Activated T-cell treated with anti-CD3 and anti-CD28 coated beads for 24 hours (primary cell): ENCODE measurements at places on chromosomes 1 and 21.

DNA sequence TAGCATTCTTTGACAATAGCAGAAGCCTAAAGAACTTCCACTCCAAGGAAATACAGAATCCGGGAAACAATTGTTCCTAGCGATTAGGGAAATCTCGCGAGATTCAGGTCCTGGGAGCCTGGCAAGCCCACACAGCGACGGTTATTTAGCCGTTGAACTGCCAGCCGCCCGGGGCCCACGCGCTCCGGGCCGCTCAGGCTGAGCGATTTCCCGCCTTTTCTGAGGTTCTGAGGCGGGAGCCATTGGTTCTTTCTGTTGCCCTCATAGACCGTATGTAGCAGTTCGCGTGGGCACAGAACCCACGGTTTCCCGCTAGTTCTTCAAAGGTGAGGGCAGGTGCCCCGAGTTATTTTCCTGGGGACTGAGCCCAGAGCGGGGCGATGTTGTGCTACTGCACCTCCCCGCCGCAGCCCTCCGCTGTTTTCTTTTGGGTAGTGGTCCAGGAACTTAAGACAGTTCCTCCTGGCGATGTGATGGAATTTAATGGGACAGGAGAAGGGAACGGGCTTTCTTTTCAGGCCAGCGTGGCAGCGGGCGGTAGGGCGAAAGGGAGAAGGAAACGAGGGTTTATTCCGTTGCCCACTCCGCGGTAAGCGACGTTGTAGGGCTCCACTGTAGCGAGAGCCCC lies at the start of gene SYCP1:
Gene SYCP1 (plus strand): TSS at position 171 of the 628 bp plus-strand sequence. CDS start 602 bp downstream, outside the sequence.
- DNase-seq: no peak

DNA sequence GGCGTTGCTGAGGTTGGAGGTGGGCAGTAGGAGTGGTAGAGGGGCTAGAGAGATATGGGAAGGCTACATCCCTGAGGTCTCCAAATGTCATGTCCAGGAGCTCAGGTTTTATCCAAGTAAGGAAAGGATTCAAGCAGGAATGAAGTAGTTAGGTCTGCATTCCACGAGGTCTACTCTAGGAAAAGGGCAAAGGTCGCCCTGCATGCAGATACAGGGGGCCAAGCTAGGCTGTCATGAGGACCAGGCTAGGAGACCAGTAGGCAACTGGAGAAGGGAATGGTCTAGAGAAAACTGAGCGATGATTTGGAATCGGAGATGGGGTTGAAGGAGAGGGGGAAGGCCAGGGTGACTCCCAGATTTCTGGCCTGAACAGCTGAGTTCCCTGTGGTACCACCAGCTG lies 48.7 kb downstream of the IRF2BP2 start:
- DNase-seq: no peak

- DNase-seq: no peak
Measured at GRCh38 chr1:109877317-109877771, 33.3 kb upstream of the CSF1 start.

DNA sequence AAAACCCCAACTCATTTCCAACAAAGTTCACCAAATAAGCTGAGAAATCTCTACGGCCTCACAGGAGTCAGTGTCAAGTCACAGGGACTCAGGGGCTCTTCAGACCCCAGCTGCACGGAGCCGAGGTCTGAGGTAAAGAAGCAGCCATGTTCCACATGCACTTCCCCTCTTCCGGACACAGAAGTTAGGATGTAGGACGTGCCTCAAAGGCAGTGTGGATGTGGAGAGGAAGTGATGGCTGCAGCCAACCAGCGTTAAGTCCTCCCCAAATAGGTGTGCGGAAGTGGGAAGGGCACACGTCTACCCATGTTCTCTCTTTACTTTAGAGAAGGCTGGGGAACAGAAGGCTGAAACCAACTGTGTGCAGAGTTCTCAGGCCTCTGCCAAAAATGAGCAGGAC lies 14.6 kb upstream of the NCF2 start:
- no peak for DNase-seq

DNA sequence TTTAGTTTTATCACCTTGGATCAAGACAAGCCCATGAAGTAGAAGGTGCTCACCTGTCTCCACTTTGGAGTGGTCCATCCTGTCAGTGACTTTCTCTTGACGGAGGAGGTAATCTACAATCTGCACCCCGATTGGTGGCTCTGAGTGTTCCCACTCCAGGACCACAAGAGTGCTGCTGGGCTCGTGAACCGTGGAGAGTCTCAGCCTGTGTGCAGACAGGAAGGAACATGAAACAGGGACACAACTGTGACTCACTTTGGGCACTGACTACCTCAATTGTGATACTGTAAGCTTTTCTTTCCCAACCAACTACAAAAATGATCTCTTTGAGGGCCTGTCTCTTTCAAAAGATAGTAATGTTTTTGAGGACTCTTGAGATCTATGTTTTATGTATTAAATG lies 280.2 kb downstream of the ASTN1 start:
- no peak for DNase-seq

DNA sequence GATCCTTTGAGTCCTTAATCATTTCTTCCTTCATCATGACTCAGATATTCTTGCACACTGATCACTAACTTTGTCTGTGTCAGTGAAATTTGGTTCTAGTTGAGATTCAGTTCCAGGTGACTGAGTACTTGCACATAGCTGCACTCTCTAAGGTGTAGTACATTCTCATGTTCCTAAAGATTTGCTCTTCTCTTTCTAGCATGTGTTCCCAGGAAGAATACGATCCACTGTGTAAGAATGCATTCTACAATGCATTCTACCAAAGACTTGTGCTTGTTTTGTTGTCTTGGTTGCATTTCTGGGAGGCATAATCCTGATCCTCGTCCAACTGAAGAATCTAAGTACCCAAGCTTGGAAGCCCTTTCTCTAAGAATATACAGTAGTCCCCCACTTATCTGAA lies 104.3 kb upstream of the CDC42BPA start:
- no peak for DNase-seq

DNA sequence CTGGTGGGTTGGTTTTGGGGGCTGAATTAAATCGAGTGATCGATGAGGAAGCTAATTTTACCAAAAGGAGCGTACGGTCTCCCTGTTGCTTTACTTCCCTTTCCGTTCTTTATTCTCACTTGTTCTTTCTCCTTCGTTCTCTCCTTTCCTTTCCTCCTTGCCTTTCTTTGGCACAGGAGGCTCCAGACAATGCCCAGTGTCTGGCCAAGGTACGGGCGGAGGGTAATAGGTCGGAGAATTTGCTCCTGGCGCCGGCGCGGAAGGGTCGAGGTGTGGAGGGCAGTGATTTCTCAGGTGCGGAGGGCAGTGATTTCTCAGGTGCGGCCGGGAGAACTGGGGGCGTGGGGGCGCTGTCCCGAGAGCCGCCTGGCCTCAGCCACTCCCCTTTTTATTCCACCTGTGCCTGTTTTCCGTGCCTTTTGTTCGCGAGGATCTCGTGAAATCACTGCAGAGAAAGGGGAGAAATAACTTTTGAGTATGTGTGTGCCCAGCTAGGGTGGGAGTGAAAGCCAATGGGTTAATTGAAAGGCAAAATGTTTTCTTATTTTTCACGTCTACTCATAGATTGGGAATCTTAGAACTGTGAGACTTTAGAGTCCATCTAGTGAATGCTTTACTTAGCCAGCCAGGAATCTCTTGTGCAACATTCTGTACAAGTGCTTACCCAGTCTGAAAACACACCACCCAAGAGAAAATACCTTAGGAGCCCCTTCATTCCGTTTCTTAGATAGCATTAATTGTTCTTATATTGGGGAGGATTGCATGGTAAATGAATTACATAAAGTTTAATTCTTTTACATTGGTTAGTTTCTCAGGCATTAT lies 1.3 kb downstream of the FNBP1L start:
- DNase-seq: no peak

DNA sequence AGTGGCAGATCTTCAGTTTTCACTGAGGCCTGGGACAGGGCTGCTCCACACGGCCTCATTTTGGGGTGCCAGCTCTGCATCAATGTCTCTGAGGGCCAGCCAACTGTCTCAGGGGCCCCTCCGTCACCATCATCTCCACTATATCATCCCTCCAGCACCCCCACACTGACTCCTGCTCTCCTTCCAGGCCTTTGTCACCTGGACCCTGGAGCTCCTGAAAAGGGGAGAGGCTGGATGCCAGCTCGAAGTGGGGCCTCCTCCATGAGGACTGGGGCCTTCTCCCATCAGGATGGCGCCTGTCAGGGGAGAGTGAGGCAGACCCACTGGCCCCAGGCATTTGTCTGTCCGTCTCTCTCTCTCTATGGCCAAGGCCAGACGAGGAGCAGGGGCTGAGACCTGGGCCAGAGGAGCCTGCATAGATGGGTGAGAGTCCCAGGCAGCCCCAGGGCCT lies 44.7 kb upstream of the LRP8 start:
- no peak for DNase-seq

GRCh38 chr1:221725735-221726672 lies 15.9 kb downstream of the DUSP10 start:
- no peak for DNase-seq

- no peak for DNase-seq
Measured at GRCh38 chr21:44881198-44881872, 7.8 kb upstream of the PTTG1IP start.

- no peak for DNase-seq
Measured at GRCh38 chr21:18228060-18228739, 16.4 kb upstream of the CHODL start.

DNA sequence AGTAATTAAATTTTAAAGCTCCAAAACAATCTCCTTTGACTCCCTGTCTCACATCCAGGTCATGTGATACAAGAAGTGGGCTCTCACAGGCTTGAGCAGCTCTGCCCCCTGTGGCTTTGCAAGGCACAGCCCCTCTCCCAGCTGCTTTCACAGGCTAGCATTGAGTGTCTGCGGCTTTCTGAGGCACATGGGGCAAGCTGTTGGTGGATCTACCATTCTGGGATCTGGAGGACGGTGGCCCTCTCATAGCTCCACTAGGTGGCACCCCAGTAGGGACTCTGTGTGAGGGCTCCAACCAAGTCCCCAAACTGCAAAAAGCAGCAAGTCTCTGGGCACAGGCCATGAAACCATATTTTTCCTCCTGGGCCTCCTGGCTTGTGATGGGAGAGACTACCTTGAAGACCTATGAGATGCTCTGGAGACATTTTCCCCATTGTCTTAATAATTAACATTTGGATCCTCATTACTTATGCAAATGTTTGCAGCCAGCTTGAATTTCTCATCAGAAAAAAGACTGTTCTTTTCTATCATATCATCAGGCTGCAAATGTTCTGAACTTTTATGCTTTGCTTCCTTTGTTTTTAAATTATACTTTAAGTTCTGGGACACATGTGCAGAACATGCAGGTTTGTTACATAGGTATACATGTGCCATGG lies 554.1 kb upstream of the OLFM3 start:
- DNase-seq: no peak

DNA sequence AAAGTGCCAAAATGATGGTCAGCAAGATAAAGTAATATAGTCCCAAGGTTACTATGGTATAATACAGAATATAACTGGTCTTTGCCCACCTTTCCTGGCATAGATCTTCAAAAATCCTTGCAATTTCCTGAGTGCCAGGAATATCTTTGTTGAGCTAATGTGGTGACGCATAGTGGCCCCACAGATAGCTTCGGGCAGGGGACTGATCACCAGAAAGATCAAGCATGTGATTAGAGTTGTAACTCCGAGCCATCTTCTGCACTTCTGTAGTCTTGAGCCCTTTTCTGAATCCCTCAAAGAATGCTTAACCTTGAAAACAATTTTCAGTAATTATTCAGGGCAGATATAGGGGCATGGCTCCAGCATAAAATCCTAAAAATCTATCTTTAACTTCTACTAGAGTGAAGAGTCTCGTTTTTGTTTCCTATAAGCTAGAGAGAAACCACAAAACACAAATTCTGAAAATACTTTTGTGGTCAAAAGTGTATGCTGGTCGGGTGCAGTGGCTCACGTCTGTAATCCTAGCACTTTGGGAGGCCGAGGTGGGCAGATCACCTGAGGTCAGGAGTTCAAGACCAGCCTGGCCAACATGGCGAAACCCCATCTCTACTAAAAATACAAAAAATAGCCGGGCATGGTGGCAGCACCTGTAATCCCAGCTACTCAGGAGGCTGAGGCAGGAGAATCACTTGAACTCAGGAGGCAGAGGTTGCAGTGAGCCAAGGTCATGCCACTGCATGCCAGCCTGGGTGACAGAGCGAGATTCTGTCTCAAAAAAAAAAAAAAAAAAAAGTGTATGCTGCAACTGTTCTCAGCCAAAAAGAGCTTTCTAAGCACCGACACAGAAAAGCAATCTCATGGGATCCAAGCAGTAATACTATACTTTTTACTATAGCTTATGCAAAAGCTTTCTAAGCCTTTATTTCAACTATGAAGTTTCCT lies 62.8 kb downstream of the NVL start:
- no peak for DNase-seq

DNA sequence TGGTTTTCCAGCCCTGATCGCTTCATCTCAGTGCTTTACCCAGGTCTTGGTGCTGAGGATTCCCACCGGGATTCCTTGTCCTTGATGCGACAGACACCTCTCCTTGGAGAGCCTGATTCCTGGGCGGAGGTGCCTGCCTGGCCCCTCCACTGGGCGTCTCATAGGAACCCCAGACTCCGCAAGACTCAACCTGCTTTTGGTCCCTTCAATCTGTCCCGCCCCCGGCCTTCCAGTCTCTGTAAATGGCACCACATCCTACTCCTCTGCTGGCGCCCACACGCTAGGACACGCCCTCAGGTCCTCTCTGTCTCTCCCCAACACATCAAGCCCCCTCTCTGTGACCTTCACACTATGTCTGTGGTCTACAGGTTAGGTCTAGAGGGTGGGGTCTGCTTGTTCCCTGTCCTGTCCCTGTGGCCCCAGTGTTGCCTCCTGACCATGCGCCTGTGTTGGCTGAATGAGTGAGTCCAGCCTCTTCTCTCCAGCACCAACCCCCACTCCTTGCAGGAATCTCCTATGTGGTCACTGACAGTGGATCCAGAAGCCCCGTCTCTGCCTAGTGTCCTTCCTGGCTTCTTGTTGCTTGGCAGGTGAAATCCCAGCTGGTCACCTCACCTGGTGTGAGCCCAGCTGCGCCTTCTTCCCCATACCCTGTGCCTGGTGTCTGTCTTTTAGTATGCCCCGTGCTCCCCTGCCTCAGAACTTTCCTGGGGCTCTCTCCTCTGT lies 119.7 kb upstream of the C1orf174 start:
- DNase-seq: no peak

DNA sequence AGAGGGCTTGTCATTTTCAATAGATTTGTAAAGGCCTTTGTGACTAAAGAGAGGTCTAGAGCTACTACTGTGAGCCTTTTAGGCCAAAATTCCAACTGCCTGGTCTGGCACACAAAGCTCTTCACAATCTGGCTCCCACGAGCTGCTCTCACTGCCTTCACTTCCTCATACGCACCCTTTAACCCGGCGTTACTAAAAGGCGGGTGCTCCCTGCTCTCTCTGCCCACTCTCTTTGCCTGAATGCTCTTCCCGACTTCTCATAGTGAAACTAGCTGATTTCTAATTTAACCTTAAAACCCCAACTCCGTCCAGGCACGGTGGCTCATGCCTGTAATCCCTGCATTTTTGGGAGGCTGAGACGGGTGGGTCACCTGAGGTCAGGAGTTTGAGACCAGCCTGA lies 14.2 kb downstream of the BSDC1 start:
- DNase-seq: no peak

GRCh38 chr1:167452483-167452882 lies 65.8 kb downstream of the CD247 start:
- DNase-seq: no peak
